ENCODE measurements at places on chromosomes 4 and X. TPM values are rescaled to one million over a fixed set of nuclear protein-coding genes. Genes with fewer than 3 reads are reported as not detected.

DNA sequence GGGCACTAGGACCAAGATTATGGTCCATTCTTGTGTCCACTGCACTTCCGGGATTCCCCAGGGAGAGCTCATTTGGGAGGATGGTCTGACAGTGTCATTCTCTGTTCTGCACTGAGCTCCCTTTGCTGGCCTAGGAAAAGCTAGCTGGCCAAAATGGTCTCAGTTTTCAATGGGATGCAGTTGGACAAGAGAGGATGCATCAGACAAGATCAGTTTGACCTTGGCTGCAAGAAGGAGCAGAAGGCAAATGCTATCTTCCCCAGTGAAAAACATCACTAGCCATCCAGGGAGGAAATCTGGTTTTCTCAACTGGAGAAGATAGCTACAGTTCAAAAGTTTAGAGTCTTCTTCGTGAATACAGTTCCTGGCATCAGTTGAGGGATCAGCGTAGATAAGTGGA, 221.1 kb downstream of the PTTG2 start:
- DNase-seq, result no peak

- peak; percentile 19 for DNase-seq
These were observed 362 bp downstream of the NCAPG start for GRCh38 chr4:17811078-17811603.

GRCh38 chrX:68658530-68658929, 11.1 kb downstream of the STARD8 start:
- DNase-seq, result peak; percentile 20

DNA sequence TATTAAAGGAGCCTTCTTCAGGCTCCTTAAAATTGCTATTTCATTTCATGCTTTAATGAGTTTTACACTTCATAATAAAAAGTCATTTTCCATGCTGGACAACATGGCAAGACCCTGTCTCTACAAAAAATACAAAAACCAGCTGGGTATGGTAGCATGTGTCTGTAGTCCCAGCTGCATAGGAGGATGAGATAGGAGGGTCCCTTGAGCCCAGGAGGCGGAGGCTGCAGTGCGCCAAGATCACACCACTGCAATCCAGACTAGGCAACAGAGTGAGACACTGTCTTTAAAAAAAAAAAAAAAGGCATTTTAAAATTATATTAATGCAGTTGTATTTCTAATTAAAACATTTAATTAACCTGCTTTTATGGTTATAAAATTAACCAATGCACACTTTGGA, 49.2 kb downstream of the PDS5A start:
- DNase-seq, result peak; percentile 62

MAGEA11 gene
- not detected for total RNA-seq

DNA sequence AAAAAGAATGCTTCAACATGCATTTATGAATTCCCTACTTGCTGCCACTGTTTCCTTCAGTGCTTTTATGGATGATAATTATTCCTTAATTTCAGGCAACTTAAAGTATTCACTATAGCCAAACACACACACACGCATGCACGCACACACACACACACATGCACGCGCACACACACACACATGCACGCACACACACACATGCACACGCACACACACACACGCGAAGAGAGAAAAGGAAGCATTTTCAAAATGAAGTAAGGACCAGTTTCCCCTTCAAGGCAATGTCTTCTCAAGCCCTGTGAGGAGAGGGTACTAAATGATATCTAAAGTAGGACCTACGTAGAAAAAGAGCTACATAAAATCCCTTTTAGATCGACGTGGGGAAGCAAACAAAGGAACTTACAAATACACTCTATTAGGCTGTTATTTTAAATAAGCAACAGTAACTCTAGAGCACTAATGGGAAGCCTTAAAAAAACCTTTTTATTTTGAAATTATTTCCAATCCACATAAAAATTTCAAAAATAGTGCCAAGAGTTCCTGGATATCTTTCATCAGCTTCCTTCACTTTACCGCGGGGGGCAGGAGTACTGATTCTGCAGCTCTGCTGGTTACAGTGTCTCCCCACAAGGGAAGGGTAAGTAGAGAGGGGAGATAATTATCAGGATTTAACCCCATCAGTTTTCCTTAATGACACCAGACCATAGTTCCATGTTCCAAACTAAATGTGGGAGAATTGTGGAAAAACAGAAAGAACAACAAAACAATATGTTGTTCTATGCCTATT, 13.7 kb downstream of the IRF2 start:
- no peak for DNase-seq

GRCh38 chrX:134737061-134737460, 78.8 kb upstream of the PLAC1 start:
- DNase-seq, result no peak

TXLNG gene
- total RNA-seq, result 10.4 TPM

DNA sequence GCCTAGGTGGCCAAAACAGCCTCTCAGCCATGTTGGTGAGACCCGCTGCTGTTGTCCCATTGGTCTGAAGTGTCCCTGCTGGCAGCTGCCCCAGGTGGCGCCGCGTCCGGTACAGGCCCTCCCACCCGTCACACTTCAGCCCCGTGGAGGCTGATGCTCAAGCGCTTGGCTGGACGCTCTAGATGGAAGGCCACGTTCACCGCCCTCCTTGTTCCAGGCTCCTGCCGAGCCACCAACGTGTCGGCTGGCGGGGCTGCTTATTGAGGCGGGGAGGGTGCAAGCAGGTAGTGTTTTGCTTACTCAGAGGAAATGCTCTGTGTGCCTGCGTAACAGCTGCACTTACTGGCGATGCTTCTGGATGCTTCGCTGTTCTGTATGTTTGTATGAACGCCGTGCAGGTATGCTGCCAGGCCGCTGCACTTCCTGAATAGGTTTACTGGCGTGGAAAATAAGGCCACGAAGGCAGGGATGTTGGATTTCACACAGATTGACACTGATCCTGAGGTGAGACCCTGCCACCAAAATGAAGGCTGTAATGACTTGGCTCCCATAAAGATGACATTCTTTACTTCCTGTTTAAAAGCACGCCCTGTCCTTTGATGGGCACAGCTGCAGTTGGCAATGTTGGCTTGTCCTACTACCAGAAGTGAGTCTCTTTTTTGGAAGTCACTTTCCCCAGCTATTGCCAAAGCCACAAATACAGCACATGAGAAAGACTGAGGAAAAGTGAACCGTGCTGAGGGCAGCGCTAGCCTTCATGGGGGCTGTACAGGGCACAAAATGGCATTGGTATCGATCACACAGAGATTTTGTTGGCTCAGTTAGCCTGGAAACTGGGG, 21.0 kb upstream of the CLCN4 start:
- DNase-seq, result no peak

APLN gene
- not detected for total RNA-seq

Data from glutamatergic neuron (in vitro differentiated cells).